ENCODE measurements at places on chromosomes 12 and 14.

DNA sequence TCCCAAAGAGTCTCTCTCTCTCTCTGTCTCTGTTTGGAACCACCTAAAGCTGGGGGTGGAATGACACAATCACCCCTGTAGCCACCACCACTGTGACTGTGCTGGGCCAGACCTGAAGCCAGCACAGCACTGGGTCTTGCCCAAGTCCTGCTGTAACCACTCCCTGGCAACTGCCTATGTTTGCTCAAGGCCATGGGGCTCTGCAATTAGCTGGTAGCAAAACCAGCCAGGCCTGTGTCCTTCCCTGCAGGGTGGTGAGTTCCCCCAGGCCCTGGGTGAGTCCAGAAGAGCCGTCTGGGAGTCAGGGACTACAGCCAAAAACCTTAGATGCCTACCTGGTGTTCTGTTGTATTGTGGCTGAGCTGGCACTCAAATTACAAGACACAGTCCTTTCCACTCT lies 50.8 kb downstream of the DGLUCY start:
- peak; percentile 20 for DNase-seq

DNA sequence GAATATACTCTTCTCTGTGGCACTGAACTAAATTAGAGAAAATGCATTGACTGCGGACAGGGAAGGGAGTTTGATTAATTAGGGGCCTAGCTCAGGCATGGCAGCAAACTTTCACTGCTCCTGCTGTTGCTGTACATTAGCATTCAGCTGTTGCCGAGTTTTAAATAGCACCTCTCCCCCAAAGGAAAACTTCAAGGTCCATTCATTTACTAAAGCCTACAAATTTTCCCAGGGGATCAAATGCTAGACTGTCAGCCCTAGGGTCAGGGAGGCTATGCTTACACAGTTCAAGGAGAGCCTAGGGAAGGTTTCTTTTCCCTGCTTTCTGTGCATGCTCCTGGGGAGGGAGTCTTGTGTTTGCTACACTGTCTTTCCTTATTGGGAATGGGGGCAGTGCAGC lies 60.0 kb upstream of the GZMB start:
- no peak for DNase-seq

- DNase-seq, result no peak
These were observed 373.1 kb downstream of the SOX5 start for GRCh38 chr12:23576372-23576771.

DNA sequence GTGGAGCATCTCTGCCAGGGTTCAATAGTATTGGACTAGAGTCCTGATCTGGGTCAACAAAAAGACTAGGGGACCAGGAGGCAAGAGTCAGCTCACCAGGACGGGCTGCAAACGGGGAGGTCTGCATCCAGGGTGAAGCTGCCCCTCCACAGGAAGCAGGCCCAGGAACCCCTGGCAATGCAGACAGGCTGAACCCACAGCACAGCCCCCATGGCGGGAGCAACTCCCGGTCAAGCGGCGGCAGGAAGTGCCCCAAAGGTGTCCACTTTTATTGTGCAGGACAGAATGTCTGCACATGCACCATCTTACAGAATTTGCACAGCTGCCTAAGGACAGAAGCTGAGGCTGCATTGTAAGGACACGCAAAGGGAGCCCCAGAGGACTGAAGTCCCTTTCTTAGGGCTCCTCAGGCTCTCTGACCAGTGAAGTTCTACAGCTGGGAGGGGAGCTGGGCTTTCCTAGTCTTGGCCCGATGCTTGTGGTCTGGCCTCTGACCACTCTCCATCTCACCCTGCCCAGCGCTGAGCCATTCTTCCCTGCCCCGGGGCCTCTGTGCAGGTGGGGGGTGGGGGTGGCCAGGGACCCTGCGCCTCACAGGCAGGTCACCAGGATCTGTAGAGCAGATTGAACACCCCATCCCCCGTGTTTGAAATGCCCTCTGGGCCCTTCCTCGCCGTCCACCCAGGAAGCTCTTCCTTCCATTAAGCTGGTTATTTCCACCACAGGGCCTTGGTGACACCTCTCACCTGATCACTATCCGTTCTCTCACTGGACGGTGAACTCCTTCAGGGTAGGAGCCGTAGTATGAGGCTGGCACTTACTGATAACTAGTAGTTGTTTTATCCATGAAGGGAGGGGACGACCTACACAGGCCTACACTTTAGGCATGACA lies 75.9 kb downstream of the NINJ2 start:
- DNase-seq, result no peak

DNA sequence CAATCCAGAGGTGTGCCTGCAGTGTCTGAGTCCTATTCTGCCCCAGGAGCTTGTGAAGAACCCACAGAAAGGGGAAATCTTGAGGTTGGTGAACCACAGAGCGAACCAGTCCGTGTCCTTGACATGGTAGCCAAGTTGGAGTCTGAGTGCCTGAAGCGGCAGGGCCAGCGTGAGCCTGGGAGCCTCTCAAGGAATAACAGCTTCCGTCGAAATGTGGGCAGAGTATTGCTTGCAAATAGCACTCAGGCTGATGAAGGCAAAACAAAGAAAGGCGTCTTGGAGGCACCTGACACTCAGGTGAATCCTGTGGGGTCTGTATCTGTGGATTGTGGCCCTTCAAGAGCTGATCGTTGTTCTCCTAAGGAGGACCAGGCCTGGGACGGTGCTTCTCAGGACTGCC lies 60.5 kb downstream of the ATG14 start:
- no peak for DNase-seq

GRCh38 chr14:105143451-105144025 lies 25.0 kb downstream of the JAG2 start:
- no peak for DNase-seq

DNA sequence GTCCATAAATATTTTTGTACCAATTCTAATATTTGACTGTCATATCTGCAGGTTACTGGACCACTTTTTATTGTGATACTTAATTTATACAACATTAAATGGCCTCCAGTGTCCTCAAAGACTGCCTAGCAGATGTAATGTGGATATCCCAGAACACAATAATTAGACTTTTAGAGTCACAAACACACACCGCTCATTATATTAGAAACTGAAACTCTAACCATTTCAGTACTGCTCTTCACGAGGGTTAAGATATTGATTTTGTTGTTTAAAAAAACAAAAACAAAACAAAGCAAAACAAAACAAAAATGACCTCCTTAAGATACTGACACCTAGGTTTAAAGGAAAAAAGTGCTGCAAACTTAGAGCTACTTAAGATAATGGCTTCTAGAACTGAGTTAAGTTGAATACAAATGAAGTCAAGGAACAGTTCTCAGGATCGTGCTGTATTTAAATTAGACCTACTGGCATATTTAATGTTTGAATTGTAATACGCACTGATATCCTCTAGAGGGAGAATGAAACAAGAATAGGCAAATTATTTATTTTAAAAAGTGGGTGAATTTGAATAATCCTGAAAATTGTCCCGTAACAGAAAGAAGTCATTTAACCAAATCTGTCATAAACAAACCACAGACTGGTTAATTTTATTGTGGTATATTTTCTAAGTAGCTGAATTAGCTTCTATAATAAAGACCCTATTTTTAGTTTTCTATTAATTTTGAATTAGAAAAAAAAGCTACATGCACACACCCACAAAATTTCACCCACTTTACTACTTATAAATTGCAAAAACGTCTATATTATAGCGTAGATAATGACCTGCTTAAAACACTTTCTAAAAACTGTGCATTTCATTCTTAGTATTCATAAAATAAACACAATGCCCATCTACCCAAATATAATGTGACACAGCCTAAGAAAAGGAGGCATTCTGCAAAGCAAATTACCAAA lies 395.2 kb upstream of the DCN start:
- DNase-seq, result peak; percentile 35

DNA sequence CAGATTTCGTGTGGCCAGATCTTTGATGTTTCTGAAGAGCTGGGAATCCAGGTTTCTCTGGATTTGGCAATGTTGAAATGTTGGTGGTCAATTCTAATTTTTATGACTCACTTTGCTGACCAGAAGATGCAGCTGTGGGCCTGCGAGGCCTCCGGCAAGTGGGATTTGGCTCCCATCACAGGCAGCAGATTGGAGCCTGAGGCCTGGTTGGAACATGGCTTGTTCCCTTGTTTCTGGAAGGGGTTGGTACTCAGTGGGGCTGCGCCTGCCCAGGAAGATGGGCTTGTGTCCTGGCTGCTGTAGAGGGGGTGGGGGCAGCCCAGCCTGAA lies 23.1 kb downstream of the FBRSL1 start:
- DNase-seq, result no peak

- no peak for DNase-seq
These were observed 2.6 kb downstream of the GPR68 start for GRCh38 chr14:91241863-91242262.

DNA sequence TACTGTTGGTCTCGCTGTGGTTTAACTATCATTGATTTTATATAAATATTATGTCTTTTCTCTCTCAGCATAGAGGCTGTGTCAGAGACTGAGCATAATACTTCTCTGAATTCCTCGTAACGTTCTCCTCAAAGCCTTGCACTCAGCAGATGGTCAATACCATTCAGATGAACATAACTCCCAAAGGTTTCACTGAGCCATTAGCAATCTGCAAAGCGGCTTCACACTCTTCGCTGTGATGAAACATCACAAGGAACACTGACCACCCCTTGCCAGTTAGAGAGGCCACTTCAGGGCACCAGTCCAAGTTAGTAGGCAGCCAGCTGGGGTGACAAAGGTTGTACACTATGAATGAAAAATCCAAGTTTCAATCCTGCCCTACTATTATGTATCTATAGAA lies 30.1 kb upstream of the STON2 start:
- no peak for DNase-seq

- DNase-seq, result no peak
These were observed 43.4 kb downstream of the PELI2 start for GRCh38 chr14:56161658-56162057.

DNA sequence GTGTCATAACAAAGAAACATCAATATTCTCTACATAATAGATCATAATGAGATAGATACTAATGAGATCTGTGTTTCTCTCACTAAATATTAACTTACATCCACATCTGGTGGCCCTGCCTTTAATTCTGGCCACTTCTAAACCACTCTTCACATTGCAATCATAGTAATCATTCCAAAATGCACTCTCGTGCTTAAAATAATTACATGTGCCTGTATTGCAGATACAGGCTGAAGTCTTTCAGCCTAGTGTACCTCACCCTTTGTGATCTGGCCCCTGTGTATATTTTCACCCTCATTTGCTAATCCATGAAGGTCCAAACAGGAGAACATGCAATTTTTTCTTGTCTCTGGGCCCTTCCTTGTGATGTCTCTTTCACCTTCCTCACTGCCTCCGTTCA lies 108.0 kb downstream of the LIN7A start:
- no peak for DNase-seq

DNA sequence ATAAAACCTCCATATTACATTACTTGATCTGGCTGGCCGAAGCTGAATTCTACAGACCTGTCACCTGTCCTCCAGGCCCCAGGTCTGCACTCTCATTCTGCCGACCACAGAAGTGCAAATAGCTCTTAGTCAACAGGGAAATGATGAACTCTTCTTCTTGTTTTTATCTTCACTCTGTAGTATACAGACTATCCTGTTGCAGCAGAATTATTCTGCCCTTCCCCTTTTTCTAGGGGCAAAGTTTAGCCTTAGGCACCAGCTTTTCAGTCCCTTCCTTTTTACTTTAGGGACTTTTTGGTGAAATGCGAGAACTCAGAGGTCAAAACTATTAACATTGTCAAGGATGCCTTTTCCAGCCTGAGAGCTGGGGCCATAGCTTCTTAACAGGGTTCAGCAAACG lies 229.6 kb upstream of the EGLN3 start:
- DNase-seq, result no peak

DNA sequence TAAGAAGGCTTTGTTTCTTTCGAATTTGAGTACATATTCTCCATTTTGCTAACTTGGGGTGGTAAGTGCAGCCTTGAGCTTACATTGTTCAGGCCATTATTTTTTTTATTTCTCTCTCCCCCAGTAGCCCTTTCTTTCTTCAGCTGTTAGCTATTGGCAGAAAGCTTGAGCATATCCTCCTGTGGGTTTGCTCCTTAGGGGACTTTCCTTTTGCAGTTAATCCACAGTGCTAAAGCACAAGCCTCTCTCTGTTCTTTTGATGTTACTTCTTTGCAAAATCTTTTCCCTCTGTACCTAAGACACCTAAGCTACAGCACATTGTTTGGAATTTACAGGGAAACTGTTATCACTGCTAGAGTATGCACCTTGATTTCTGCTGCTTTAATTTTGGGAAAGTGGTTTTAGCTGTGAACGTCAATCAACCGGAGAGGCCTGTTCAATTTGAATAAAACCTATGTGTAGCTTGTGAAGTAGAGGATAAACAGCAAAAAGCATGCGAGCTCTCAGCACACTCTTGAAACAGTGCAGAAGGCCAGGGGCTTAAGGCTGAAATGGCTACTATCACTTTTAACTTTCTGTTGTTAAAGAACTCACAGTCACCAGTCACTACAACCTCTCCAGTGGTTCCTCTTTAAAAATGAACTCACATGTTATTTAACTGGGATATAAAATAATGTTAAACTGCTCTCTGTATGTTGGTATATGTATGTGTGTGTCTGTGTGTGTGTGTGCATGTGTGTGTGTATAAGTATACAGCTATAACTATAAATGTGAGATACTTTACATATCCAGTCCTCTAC lies 139.2 kb downstream of the PDZRN4 start:
- no peak for DNase-seq

DNA sequence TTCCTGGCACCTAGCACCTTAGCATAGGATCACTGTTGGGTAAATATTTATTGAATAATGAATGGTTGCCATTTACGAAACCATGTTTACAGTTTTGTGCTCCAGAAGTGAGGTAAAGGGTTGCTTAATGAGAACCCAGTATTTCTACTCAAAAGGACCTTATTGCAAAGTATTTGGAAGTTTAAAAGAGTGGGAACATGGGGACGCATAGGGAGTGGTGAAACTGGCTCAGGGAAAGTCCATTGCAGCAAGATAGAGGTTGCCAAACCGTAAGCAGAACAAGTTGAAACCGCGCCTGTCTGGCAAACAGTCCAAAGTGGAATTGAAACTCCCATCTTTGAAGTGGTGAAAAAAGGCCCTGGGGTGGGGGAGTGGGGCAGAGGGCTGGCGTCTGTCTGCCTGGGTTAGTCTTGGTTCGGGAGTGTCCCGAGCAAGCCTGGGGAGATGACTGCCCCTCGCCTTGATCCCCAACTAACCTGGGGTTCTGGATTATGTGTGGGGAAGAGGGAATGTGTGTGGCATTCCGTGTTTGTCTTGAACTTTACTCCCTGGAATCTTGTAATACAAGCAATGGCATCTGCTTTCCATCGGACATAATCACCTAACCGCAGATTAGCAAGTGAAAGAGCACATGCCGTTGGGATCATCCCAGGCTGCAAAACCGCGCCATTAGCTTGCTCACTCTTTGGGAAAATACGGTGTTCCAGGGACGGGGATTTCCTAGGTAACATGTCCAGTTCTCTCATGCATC lies 7.2 kb downstream of the ALDH2 start:
- DNase-seq, result no peak

Data from NCI-H446 (cell line).